DMS53 (cell line): ENCODE measurements at places on chromosomes 13 and 19.

GRCh38 chr19:45125975-45126493, 33.1 kb downstream of the PPP1R37 start:
- DNase-seq: peak; percentile 79

GRCh38 chr13:50626101-50626547, 217.4 kb downstream of the DLEU7 start:
- DNase-seq: no peak

DNA sequence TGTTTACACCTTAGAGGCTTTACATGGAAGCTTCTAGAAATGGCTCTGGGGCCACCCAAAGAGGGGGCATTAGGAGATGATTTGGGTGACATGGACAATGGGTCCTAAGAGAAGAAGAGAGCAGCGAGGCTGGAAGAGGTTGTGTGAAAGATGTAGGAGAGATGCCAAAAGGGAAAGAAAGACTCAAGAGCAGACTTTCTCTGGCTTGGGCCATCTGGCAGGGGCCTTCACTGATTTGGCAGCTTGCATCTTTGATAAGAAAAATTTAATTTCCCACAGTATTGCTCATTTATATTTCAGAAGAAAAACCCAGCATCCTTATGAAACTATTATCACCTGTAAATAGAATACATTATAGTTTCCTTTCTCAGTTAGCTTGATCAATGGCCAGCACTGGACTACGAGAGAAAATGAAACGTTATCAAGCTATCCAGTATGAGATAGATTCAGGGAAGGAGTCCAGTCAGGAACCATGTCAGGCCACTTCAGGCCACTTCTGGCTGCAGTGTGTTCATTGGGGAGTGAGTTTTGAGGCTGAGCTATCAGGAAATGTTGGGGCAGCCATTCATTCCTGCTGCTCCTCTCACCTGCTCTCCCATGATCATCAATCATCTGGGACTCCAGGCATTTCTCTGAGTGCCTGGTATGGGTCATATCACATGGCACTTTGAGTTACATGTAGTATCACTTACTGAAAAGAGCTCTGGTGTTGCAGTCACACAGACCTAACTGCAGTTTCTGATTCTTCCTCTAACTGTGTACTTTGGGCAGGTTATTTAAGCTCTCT, 10.3 kb downstream of the SCEL start:
- peak; percentile 1 for DNase-seq

DNA sequence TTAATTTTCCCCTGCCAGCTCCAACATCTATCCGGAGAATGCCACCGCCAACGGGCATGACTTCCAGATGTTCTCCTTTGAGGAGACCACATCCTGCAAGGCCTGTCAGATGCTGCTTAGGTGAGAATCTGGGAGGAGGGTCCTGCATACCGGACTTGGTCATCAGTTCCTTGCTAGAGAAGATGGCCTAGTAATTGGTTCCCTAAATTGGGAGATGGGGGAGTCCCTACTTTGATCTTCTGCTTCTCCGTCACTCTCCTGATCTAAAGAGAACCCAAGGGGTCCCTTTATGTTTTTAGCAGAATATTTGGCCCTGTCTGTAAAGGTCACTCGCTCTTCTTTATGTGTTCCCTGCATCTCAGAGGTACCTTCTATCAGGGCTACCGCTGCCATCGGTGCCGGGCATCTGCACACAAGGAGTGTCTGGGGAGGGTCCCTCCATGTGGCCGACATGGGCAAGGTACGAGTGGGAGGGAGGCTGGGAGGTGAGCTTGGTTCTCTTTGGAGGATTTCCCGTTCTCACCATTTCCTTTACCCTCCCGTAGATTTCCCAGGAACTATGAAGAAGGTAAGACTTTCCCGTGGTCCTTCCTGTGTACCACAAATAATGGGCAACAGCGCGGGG, 54.1 kb upstream of the ADGRE1 start:
- no peak for DNase-seq

GRCh38 chr13:111123221-111123620, 8.1 kb downstream of the ARHGEF7 start:
- DNase-seq: no peak

DNA sequence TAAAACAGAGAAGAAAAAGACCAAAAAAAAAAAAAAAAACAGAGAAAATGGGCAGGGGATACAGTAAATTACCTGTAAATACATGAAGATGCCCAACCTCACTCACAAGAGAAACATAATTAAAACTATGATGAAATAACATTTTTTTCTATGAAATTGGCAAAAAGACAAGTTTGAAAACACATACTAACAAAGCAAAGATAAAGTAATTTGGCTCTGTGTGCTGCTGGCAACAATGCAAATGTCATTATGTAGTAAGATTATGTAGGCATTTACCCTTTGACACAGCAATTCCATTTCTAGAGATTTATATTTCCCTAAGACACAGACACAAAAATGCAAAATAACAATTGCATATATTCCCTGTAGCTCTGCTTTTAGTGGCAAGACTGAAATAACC, 20.2 kb downstream of the ZC3H13 start:
- DNase-seq: no peak

GRCh38 chr13:58329746-58330145, 698.2 kb downstream of the PCDH17 start:
- DNase-seq: no peak

GRCh38 chr19:5211217-5211822, 129.3 kb downstream of the PTPRS start:
- DNase-seq: no peak

GRCh38 chr19:12913011-12913561, 6.0 kb downstream of the SYCE2 start:
- DNase-seq: peak; percentile 92

DNA sequence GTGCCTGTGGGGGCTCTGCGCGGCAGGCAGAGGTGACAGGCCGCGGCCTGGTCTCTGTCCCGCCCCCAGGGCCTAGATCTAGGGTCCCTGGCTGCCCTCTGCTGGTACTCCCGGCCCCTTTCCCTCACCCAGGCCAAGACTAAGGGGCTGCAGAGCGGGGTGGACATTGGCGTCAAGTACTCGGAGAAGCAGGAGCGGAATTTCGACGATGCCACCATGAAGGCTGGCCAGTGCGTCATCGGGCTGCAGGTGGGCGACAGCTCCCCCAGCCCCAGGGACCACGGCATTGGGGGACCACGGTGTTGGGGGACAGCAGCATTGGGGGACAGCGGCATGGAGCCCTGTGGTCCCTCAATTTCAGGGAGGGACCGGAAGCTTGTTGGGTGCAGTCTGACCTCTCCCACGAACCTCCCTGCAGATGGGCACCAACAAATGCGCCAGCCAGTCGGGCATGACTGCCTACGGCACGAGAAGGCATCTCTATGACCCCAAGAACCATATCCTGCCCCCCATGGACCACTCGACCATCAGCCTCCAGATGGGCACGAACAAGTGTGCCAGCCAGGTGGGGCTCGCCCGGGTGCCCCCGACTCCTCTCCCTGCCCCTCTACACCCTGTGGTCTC, 3.8 kb upstream of the ABCA7 start:
- DNase-seq: no peak

DNA sequence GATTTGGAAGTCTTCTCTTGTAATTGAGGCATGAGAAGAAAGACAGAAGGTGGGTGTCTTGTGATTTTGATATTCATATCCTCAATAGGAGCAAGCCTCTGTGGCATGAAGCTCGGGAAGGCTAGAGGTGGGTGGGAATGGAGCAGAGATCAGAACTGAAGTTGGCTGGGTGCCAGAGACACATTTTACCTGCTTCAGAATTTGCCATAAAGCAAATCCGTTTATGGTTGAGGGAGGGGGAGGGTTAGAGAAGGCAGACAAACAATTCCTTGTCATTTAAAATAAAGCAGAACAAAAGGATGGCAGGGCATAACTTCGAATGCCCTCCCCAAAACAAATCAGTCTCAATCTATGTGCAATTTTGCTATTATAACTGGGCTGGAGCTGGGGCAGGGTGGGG, 305.9 kb downstream of the KLF5 start:
- peak; percentile 0 for DNase-seq

- DNase-seq: no peak
Observed at GRCh38 chr19:43595605-43595998, 332 bp downstream of the IRGQ start.

DNA sequence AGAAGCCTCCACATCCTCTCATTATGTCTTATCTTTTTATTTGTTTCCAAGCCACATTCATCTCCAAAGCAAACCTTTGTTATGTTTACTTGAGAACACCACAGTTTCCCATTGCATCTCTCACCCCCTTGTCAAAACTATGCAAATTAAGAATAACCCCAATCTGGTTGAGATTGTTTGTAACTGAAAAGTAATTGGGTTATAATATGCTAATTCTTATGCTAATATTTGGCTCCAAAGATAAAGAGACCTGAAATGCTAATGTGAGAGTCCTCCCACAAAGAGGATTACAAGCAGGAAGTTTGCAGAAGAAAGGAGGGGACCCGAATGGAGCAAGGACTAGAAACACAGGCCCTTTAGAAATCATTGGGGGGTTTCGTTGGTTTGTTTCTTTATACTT, 92.9 kb upstream of the UBL3 start:
- DNase-seq: no peak

DNA sequence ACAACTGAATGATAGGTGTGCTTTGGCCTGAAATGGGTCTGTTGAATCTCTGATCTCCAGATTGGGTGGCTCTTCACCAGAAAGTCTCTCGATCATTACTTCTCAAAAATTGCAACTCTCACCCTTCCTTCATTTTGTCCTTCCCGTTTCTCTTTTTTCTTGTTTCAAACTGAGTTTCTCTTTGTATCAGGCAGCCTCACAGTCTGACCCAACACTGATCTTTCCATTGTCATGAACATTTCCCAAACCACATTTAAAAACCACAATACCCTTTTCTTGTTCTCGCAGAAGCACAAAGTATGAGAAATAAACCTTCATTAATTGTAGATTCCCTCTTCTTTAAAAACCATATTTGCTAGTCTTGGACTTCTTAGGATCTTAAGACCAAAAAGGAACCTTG, 33.6 kb upstream of the HMGB1 start:
- DNase-seq: no peak

GRCh38 chr13:30312904-30313303, 5.6 kb upstream of the KATNAL1 start:
- DNase-seq: no peak

DNA sequence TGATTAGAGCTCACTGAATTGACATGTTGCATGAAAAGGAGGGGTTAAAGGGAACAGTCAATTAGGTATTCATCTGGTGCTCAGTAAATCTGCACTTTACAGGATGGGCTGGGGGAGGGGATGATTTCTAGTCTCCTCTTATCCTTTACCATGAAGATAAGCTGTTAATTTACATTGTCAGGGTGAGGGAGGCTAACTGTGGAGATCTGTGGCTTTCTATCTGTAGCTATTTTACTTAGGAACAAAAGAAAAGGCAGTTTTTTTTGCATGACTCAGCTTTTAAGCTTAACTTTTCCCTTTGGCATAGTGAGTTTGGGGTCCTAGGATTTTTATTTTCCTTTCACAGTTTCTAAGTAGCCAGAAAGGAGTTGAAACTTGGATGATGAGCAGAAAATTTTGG, 253.3 kb downstream of the LMO7 start:
- DNase-seq: no peak

DNA sequence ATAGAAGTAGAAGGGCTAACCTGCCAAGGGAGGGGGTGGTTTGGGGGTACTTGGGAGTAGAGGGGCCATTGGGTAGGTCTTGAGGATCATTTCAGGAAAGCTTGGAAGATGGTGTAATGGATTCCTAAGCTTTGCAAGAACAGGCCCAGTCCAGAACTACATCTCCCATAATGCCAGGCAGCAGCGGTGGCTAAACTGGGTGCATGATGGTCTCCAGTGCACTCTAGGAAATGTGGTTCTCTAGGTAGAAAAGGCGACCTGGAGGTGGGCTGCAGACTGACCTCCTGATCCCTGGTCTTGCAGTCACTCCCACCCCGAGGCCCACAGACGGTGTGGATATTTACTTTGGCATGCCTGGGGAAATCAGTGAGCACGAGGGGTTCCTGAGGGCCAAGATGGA, 3.8 kb downstream of the APLP1 start:
- peak; percentile 25 for DNase-seq
